ENCODE measurements at places on chromosomes 6 and 20.

DNA sequence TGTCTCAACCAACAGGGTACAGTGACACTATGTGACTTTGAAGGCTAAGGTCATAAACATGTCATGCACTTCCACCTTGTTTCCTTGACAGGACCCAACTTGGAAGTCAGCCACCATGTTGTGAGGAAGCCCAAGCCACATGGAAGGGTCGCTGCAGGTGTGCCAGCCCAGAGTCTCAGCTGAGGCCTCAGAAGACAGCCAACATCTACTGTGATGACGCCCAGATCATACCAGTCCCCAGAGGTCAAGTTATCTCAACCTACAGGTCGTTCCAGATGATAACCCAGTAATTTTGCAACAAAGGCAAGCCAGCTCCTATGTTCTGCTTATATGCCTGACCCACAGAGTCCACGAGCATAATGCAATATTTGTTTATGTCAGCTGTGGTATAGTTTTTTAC lies 376.0 kb upstream of the AGPAT4 start:
- no peak for DNase-seq

- DNase-seq = peak; percentile 84
These were observed 10.7 kb upstream of the NCOA7 start for GRCh38 chr6:125779924-125780539.

- no peak for DNase-seq
These were observed 412.7 kb downstream of the GRIK2 start for GRCh38 chr6:101806241-101806640.

DNA sequence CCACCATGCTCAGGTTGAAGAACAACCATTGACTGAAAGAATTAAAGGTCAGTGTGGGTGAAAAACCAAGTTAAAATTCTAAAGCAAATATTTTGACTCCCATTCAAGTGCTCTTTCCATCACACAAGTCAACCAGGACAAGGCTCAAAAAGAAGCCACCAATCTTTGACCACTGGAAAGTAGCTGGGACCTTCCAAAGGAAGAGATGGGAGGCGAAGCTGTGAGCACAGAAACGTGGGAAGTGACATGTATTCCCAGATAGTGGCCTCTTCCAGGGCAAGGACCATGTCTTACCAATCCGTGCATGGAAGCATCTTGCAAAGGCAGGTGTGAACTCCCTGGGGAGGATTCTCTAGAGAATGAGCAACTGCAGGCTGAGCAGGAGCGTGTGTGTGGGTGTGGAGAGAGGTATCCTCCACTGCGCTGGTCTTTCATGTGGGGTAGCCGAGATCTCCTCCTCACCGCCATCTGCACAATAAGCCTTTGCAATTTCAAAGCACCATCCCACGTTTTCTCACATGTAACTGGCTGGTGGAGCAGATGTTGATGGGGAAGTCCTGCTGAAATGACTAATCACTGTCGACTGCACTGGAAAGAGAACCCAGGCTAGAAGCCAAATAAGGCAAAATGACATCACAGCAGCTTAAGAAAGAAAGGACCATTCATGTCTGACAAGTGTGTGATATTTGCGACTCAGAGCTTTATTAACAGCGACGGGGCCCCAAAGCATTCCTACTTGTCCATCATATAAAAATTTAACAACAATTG lies 189.4 kb upstream of the RREB1 start:
- no peak for DNase-seq

GRCh38 chr6:107353773-107354382 lies 105.5 kb downstream of the PDSS2 start:
- DNase-seq = no peak

GRCh38 chr20:6702144-6702543 lies 65.3 kb upstream of the BMP2 start:
- DNase-seq = no peak

GRCh38 chr6:130778946-130779657 lies 48.1 kb upstream of the SMLR1 start:
- no peak for DNase-seq

DNA sequence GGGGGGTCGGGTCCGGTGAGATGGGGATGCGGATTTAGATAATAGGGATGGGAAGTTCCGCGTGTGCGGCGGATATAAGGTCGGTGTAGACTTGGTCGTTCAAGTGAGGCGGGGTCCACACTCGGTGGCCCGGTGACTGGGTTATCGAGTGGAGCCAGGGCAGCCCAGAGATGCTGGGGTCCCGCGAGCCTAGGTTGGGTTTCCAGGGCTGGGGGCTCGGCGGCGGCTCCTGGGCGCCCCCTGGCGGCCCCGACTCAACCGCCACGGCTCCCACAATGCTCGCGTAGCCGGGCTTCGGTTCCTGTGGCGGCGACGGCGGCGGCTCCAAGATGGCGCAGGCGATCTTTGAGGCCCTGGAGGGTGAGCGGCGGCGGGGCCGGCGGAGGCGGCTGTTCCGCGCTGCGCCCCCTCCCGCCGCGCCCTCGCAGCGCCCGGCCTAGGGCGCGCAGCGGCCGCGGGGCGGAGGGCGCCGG lies at the start of gene ZNF341:
ZNF341 (plus strand) TSS at position 304 of the 473 bp plus-strand sequence; CDS start at position 330, 26 bp downstream.
- no peak for DNase-seq

DNA sequence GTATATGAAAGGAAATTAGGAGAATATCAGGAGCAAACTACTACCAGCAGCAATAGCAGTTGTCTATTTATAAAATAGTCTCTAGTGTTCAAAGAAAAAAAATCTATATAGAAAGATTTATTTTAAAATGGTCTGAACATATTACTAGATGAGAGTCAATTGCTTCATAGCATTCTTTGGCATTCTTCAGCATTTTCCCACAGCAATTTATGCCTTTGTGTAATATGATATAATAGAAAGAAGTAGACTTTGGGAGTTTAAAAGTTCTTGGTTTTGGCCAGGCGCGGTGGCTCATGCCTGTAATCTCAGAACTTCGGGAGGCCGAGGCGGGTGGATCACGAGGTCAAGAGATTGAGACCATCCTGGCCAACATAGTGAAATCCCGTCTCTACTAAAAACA lies 157.0 kb upstream of the PLN start:
- no peak for DNase-seq

DNA sequence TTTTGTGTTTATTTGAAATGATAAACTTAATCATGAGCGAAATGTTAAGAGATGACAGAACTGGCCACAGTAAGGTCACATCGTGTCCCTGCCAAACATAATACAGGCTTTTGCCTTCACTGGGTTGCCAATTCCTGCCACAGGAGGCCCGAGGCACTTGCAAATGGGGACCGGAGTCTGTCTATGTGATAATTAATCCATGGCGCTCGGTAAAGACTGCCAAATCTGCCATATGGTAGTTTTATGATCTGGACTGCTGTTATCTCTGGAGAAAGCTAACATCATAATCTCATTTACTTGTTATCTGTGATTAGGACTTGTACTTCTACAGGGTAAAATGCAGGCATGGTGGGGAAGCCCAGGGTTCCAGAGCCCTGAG lies 170.5 kb upstream of the TSHZ2 start:
- DNase-seq = no peak

DNA sequence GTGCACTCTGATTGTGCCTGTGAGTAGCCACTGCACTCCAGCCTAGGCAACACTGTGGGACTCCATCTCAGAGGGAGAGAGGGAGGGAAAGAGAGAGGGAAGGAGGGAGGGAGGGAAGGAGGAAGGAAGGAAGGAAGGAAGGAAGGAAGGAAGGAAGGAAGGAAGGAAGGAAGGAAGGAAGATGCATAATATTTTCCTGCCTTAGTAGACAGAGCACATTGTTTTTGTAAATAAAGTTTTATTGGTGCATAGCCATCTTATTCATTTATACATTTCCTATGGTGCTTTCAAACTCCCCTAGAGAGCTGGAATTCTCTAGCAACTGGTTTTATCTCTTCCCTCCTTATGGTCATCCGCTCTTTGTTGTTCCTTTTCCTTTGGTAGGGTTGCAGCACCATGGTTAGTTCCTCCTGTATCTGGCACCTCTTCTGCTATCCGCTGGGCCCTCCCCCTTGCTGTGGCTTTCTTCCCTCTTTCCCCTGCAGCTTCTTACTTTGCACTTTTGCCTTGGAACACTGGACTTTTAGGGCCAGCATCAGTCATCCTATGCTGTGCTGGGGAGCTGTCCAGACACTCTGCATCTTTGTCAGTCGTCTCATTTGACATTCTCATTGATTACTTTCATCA lies 20.2 kb downstream of the GPR6 start:
- peak; percentile 60 for DNase-seq

DNA sequence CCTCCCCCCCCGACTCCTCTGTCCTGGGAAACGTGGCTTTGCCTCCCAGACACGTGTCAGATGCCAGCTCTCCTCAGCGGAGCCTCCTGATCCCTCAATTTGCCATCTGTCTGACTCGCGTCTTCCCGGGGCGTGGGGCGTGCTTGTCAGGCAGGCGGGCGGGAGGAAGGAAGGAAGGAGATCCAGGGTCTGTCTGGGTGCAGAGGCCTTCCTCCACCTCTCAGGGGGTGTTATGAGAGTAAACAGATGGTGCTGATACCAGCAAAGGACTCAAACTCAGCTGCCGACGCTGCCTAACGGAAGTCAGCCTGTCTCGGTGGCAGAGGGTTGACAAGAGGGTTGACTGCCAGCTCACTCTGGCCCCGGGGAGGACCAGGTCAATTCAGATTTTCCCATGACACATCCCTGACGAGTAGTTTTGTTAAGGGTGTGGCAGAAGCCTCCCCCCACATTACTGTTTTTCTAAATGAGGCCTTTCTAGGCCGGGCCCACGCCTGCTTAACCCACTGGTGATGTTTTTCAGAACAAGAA lies 17.0 kb downstream of the UQCC2 start:
- no peak for DNase-seq

GRCh38 chr20:31661625-31662371 lies 24.1 kb downstream of the COX4I2 start:
- DNase-seq = peak; percentile 94

- peak; percentile 81 for DNase-seq
These were observed 97.7 kb downstream of the KCNB1 start for GRCh38 chr20:49384437-49385434.

- no peak for DNase-seq
These were observed 719.5 kb upstream of the GJE1 start for GRCh38 chr6:141413196-141413595.

- no peak for DNase-seq
These were observed 76.8 kb downstream of the REV3L start for GRCh38 chr6:111406200-111406721.

GRCh38 chr6:130811932-130812331 lies 15.3 kb upstream of the SMLR1 start:
- DNase-seq = no peak

DNA sequence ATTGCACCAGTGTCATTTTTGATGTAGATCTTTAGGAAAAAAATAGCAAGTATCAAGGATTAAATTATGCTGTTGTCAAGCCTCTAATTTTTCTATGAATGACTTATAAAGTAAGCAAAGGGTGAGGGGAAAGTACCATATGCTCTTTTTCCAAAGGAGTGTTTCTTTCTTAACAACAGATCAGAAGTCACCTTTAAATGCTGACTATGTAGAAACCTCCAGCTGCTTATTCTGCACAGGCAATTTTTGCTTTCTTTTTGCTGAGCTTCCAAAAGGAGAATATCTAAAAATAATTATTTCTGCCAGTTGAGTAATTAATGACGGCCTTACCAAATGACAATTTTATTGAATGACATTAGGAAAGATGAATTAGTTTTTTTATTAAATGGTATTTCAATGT lies 390.6 kb upstream of the MANEA start:
- DNase-seq = no peak

- peak; percentile 87 for DNase-seq
These were observed at the start of gene GNAS for GRCh38 chr20:58852543-58853271. GNAS (plus strand) TSS chr20:58852716.

DNA sequence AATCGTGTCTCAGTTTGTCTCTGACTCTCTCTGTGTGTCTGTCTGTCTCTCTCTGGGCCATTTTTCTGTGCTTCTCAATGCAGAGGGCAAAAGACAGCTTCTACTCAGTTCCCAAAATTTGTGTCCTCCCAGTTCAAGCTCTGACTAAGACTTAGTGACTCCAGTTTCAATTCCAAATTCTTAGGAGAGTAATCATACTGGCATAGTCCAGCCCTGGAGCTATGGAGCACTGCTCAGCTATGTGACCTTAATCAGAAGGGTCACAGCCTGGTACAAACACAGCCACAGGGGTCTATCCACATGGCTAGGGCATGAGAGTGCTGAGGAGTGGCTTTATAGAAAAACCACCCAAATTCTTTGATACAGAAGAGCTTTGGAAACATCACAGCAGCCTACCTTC lies 91.9 kb downstream of the FOXF2 start:
- DNase-seq = no peak

- DNase-seq = no peak
These were observed 16.7 kb upstream of the DEF6 start for GRCh38 chr6:35280903-35281302.

GRCh38 chr6:81806793-81807565 lies 54.5 kb upstream of the TENT5A start:
- DNase-seq = no peak

- DNase-seq = no peak
These were observed 6.0 kb downstream of the LHFPL5 start for GRCh38 chr6:35810971-35811698.

DNA sequence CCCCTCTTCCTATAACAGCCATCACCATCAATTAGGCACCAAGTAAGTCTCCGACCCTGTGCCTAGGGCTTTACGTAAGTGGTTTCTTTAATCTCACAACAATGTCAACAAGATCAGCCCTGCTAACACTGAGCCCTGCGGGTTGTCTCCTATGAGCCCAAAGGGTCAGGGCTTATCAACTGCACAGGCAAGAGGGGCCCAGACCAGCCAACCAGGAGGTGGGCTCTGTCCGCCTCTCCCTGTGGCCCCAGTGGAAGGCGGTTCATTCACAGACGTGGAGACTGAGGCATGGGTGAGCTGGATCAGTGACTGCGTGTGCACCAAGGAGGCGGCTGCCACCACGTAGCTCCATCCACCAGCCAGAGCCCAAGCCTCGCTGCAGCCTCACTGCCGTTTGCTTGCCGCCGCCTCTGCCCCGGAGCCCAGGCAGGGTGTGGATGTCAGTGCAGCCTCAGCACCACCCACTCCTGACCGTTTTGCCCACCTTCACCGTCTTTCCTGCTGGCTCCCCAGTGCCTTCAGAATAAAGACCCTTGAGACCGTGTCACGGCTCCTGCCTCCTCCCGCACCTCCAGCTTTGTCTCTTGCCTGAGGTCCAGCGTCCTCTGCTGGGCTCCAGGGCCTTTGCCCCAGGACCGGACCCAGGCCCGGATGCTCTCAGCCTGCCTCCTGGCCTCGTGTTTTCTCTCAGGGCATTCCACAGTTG lies 78.7 kb downstream of the DLL1 start:
- no peak for DNase-seq

GRCh38 chr6:150142670-150143515 lies at the start of gene PPP1R14C:
PPP1R14C (plus strand) TSS chr6:150143044; CDS start chr6:150143193, 149 bp downstream.
- peak; percentile 87 for DNase-seq

- no peak for DNase-seq
These were observed 26.4 kb downstream of the EPB41L2 start for GRCh38 chr6:131036601-131037000.

DNA sequence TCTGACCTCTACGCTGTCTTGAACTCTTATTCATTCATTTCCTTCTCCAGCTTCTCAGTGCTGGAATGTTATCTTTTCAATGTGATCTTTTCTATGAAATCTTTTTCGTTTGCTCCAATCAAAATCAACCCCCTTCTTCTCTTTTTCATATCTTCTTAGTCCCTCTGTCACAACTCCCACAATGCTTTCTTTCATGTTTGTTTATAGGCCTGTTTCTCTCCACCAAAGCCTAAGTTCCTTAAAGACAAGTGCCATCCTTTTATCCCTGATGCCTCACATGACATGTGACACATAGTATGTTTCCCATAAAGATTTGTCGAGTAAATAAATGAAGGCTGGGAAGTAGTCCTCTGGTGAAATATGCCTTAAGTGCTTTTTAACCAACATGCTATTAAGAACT lies 38.1 kb downstream of the CRYBG1 start:
- DNase-seq = no peak
